Activated T-cell treated with anti-CD3 and anti-CD28 coated beads for 1 hour (primary cell): ENCODE measurements at places on chromosomes 2 and 18.

- no peak for DNase-seq
Observed at GRCh38 chr18:72409903-72410302, 134.2 kb downstream of the CBLN2 start.

DNA sequence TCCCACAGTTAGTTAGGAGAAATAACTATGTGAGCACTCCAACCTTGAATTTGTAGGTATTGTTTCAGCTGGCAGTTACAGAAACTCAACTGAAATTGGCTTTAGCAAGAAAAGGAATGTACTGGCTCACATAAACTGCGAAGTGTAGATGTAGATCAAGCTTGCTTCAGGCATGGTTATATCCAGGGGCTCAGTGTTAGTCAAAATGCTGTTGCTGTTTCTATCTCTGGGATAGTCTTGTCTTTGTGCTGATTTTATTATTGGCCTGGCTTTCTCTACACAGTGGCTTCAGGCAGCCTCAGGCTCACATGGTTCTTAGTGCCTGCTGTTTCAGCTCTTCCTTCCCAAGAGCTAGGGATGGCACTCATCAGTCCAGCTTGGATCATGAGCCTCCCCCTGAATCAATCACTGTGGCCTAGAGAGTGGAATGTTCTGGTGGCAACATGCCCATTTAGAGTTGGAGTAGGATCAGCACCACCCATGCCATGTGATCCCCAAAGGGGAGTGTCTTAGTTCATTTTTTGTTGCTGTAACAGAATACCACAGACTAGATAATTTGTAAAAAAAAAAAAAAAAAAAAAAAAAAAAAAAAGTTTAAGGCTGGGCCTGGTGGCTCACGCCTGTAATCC lies 69.1 kb upstream of the FOXI3 start:
- no peak for DNase-seq

DNA sequence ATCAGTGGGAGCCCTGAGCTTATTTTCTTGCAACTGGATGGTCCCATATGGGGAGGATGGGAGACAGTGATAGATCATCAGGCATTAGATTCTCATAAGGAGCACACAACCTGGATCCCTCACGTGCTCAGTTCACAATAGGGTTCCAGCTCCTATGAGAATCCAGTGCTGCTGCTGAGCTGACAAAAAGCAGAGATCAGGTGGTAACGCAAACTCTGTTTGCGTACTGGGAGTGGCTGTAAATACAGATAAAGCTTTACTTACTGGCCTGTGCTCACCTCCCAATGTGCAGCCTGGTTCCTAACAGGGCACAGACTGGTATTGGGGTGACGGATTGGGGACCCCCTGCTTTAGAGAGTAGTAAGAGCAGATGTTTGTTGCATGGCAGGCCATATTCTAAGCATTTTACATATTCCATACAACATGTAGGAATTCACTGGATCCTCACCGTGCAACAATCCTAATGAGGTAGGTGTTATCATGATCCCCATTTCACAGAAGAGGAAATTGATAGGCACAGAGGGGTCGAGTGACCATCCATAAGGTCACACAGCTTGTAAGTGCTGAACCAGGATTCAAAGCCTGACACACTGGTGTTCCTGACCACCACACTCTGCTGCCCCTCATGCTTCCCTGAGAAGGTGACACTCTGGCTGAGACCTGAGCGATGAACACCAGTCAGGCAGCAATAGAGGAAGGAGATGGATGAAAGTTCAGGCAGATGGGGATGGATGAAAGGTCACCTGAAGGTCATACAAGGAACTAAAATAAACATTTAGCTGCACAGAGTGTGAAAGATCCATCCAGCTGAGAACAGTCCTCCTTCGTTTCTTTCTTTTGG lies 15.7 kb upstream of the MAT2A start:
- no peak for DNase-seq

- no peak for DNase-seq
Observed at GRCh38 chr2:229003256-229003655, 267.8 kb downstream of the PID1 start.

DNA sequence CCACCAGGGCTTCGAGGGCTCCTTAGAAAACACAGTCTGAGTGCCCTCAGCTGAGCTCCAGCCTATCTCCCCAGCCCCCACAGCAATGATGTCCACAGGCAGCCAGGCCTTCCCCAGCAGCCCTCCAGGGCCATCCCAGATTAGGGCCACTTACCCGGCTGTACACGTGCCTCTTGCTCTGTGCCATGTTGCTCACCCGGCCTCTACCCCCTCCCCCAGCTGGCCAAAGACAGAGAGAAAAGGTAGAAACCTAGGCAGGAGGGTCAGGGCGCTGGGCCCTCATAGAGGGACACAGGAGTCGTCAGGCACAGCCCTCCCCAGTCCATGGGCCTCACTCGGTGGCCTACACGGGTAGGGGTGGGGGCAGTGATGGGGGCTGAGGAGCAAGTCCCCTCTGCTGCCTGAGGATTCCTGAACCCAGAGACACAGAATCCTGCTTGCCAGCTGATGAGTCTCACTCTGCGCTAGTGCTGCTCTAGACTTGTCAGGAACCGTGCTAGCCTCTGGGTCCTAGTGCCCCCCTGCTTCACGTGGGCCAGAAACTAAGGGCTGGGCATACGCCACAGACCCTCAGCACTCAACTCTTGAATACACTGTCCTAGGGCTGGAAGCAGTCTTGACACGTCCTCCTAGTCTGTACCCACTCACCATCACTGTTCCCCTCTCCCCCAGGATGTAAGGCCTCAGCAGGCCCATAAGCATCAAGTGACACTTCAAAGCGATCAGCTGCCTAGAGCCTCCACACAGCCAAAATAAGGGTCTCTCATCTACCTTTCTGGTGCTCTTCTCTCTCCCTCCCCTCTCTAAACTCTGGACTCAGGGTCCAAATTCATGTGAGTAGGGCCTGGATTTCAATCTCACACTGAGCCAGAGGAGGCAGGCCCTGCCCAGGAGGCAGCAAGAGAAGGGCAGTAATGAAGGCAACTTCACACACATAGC lies at the start of gene DCTN1:
Gene DCTN1 (minus strand): TSS at position 461 of the 939 bp plus-strand sequence. CDS start 274 bp downstream, at position 187.
- no peak for DNase-seq

GRCh38 chr2:134792186-134792585 lies 46.2 kb upstream of the ACMSD start:
- no peak for DNase-seq

DNA sequence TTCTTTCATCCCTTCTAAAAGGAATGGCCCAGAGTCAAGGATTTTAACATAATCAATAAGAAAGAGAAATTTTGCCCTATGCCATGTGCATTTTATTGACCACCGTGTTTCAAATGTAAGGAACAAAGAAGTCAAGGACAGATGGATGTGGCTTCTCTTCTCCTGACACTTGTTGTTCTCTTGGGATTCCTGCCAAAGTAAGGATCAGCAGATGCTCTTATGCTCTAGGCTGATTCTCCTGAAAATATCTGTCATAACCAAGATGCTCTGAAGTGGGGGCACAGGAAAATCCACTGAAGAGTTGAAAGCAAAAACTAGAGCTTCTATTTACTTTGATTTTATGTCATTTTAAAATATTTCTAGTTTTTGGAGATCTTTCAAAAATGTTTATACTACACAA lies 72.9 kb upstream of the SYT4 start:
- no peak for DNase-seq

GRCh38 chr2:8110716-8111115 lies 571.1 kb upstream of the ID2 start:
- DNase-seq: no peak
